Stimulated activated CD4-positive, alpha-beta T cell treated with anti-CD3 and anti-CD28 coated beads, Interleukin-4, amount 100 ng/mL, for 24 hours (primary cell): ENCODE measurements at places on chromosomes 12 and 14.

DNA sequence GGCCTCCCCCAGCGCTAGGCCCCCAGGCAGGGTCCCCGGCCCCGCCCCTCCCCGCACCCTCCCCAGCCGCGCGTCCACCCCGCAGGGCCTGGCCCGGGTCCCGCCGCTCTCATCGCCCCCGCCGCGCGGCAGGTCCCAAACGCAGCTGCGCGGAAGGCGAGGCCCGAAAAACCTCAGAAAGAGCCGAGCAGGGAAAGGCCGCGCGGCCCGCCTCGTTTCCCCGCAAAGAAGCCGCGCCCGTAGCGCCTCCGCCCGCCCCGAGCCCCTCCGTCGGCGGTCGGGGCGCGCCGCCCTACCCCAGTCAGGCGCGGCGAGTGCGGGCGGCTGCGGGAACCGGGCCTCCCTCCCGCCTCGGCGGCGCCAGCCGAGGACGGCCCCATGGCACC lies 324 bp downstream of the POLE start:
- DNase-seq = peak; percentile 32

DNA sequence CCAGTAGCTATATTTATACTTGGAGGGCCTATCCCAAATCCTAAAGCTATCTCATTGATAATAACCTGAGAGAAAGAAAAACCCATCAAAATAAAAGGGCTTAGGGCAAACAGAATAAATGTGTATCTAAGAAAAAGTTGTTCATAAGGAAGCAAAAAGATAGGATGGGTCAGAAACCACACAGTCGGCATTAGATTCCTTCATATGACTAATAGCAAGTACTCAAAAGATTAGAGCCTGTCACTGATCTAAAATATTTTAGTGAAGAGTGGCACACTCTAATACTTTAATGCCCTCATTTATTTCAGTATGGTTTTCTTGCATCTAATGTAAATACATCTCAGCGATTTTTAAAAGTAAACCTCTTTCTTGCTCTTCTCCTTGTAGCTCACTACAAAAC lies 17.1 kb upstream of the NAV3 start:
- no peak for DNase-seq

- DNase-seq = no peak
Measured at GRCh38 chr12:84727961-84728360, 184.6 kb downstream of the SLC6A15 start.

- no peak for DNase-seq
Measured at GRCh38 chr14:55605793-55606192, 25.8 kb downstream of the KTN1 start.

DNA sequence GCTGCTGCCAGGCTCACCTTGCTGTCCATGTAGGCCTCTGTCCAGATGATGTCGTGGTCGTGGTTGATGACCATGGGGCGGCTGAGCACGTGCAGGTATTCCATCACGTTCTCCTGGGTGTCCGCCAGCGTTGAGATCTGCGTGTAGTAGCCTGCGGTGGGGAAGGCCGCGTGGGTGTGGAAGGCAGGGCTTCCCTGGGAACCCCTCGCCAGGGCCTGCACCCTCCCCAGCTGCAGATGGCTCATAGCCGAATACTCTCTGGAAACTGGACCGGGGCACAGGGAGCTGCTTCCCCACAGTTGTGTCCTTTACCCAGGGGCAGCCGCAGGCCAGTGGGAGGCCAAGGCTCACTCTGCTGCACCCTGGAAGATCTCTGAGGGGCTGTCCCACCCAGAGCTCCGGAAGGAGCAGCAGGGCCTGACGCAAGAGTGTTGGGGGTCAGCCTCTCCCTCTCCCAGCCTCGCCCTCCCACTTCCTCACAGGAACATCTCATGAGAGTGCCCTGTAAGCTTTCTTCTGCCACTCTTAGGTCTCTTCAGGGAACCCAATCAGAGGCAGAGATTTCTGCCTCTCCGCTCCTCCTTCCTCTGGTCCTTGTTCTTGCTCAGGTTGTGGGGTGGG lies 35.5 kb downstream of the CACNA2D4 start:
- DNase-seq = no peak

DNA sequence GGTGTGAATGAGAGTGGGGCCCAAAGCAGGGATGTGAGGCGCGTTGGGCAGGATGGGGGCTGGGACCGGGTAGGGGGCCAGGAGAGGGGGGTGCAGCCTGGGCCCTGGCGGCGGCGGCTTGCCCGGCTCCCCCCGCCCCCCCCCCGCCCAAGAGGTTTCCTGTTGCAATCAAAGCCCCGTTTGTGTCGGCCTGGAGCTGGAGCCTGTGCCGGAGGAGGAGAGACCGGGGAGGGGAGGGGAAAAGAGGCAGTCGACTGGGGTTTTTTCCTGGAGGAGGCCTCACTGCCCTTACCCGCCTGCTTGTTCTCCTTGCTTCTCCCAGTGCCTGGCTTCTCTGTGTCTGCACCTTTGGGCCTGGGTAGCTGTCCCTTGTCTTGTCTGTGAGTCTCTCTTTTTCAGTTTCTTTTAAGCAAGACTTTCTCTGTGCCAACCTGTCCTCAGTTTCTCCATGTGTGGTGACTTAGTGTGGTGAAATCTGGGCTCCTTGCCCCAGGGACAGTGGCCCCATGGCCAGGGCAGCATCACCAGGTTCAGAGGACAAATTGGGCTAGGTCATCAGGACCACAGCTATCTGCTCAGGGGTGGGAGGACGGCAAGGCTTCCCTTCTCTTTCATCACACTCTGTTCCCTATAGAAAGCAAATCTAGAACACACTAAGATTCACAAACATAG lies 8.5 kb downstream of the RARG start:
- DNase-seq = no peak

GRCh38 chr14:35114036-35114435 lies 7.8 kb downstream of the PPP2R3C start:
- DNase-seq = no peak
